Mucosa of gallbladder (tissue), 1 donor: ENCODE measurements at places on chromosomes 2 and 18. TPM values are rescaled to one million over a fixed set of nuclear protein-coding genes. Genes with fewer than 3 reads are reported as not detected.
A peak's percentile ranks its signal among the peaks of the same experiment; 100 is the strongest.

ZC3H6 gene
- total RNA-seq = 11.3 TPM

GRHL1 gene
- total RNA-seq = 7.2 TPM

DNA sequence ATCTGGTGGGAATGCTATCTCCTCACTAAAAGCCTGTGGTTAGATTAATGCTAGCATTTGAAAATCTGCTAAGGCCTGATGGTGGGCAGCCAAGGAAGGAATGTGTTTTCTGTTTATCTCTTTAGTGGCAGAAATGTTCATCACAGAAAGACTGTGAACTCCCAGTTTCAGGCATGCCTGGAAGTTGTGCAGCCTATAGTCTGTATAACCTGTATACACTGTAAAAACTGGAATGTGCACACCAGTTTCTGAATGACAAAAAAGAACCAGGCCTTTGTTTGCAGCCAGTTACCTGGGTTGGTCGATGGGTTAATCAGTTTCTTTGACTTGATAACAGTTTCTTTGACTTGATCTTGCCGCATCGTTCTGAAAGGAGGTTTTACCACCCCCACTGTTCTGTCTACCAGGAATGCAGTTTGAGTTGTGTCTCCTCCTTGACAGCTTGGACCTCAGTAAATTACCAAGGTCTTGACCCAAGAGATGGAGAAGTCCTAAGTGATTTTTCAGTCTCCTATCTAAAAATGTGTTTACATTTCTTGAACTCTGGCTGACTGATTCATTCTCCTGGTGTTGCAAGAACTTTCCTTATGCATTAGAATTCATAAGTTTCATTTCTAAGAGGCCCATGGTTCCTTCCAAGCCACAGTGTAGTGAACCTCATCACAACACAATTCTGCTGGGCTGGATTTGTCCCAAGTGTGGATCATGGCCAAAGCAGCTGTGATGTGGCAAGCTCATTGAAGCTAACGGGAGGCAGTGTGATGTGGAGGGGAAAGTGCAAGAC lies 62.2 kb downstream of the KIAA2012 start:
- DNase-seq = peak; percentile 82

GRCh38 chr2:58006952-58007284 lies 39.7 kb upstream of the VRK2 start:
- no peak for DNase-seq

- DNase-seq = peak; percentile 20
Observed at GRCh38 chr2:41859615-41860514, 188.0 kb upstream of the PKDCC start.

GRCh38 chr2:127628767-127629614 lies 17.0 kb upstream of the GPR17 start:
- no peak for DNase-seq

GRCh38 chr2:152097290-152097800 lies 1.5 kb downstream of the CACNB4 start:
- no peak for DNase-seq

TEX44 gene
- not detected for total RNA-seq

- DNase-seq = no peak
Observed at GRCh38 chr2:11743366-11743765, 3.1 kb upstream of the LPIN1 start.

- peak; percentile 46 for DNase-seq
Observed at GRCh38 chr18:57439609-57439968, 4.4 kb downstream of the ONECUT2 start.

DNA sequence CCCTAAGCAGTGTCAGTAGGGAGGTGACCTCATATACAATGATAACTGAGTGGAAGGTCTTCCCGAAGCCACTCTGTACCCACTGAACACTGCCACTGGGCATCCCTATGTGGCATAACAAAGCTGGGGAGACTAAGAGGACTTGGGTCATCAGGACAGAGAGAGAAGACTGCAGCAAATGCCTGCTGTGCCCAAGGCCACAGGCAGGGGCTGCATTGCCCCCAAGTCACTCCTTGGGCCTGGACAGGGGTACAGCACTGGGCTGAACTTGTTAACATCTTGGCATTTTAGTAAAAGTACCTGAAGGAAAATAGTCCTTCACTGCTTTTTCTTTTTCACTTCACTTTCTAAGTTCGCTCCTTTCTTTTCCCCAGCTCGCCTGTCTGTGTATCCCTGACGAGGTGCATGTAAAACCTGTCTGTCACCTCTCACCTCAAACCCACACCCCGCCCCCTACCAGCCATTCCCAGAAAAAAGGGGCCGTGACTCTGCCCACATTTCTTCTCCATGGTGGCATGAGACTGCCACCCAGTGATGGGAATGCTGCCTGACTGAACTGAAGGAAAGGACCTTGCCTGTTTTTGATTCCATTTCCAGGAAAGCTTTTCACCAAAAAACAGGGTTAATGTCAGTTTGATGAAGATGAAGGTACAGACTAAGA lies 62.9 kb downstream of the MTHFD2 start:
- no peak for DNase-seq

GRCh38 chr2:124024561-124025170 lies 421 bp upstream of the CNTNAP5 start:
- DNase-seq = no peak

DNA sequence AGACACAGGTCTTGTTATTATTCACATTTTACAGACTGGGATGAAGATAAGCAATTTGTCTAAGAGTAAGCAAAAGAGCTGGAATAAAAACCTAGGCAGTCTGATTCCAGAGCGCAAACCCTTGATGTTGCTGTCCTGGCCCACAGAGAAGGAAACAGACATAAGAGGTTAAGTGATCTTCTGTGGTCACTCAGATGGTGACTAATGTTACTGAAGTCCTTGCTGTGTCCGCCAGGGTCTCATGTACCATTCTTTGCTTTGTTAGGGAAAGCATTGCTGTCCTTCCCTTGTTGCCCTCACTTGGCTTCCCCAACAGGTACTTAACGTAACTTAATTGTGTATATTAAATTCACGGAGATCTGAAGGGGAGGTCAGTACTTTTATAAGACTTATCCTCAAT lies 14.9 kb upstream of the FAP start:
- no peak for DNase-seq

DNA sequence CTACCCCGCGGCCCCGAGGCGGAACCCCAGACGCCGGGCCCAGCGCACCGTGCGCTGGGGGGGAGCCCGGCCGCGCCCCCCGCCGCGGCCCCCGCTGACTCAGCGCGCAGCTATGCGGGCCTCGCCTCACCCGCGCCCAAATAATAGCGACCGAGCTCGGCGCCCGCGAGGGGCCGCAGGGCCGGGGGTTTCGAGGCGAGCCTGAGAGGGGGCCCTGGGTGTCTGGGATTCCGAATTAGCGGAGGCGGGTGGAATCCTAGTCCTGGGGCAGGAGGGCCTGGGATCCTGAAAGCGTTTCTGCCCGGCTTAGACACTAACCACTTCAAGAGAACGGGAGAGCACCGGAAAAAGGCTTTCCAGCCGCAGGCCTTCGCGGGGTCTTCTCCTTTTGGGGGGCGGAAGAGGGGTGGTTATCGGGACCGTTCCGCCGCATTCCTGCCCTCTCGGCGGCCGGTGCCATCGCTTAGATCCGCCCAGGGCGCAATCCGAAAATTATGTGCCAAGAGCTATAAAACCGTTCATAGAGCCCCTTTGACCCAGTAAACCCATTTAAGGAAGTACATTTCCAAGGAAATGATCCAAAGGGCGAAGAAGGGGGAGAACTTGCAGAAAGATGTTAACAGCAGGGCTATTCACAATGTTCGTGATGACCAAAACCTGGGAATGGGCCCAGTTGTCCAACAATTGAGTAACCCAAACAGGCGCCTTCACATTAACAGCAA lies 681 bp upstream of the ROCK2 start:
- DNase-seq = peak; percentile 34

DNA sequence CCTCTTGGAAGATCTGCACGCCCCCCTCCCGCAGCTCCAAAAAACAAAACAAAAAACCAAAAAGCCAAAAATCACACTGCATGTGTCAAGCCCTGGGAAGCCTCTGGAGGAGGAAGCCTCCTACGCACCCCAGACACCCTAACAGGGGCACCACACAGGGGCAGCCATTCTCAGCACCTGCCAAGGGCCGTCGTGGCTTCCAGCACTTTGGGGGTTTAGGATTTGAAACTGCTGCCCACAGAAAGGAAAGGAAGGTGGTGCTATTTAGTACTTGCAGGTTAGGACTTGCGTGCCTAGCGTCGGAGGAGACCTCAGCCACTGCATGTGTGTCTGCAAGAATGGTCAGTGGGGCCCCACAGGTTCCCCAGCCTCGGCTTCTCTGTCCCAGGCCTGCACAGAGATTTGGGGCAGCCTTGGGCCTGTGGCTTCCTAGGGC lies 419 bp upstream of the GPR55 start:
- no peak for DNase-seq

CAPN14 gene
- total RNA-seq = 0.14 TPM

- DNase-seq = no peak
Observed at GRCh38 chr18:51051105-51051712, 21.2 kb downstream of the SMAD4 start.

- DNase-seq = no peak
Observed at GRCh38 chr2:158194229-158194628, 92.6 kb downstream of the UPP2 start.

GRCh38 chr18:10164271-10165071 lies 250.7 kb downstream of the VAPA start:
- no peak for DNase-seq

- DNase-seq = no peak
Observed at GRCh38 chr2:105809097-105809473, 64.4 kb downstream of the NCK2 start.

ATP6V1B1 gene
- total RNA-seq = 1.6 TPM

GRCh38 chr18:3810296-3810695 lies 360.3 kb downstream of the TGIF1 start:
- no peak for DNase-seq

DNA sequence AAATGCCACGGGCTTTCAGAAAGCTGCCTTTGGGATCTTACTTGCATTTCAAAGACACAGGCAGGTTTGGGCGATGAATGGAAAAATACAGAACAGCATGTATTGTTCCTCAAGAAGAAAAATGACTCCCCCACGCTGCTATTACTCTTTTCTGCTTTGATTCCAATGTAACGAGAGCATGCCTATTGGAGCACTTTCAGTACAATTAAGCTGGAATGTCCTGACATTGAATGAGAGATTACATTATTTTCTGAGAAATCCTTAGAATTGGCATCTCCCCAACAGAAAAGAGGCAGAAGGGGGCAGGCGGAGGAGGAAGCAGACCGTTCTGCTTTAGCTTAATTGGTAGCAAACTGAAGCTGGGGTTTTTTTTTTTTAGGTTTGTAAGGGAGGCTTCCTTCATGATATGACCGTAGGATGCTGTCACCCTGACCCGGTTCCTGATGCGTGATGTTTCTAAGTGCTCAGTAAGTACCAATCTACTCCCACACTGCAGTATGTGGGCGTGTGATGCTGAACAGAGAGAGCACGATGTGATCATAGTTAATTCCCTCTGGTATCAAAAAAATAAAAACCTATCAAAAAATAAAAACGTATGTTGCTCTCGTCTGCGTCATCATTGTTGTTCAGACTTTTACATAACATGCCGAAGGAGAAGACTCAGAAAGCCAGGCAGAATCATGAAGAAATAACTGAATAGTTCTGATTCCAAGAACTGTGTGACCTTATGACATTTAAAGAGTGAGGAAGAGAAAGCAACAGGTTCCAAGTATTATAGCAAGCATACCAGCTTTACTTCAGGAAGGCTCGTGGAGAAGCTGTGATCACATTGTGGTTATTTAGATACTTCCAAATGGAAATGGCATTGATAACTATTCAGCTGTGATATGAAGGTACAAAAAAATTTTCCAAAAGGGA lies 40.5 kb downstream of the LONRF2 start:
- no peak for DNase-seq

- peak; percentile 76 for DNase-seq
Observed at GRCh38 chr2:96485751-96486651, 19.2 kb downstream of the NEURL3 start.
